ENCODE measurements at places on chromosomes 2 and 18.
A peak's percentile ranks its signal among the peaks of the same experiment; 100 is the strongest.

DNA sequence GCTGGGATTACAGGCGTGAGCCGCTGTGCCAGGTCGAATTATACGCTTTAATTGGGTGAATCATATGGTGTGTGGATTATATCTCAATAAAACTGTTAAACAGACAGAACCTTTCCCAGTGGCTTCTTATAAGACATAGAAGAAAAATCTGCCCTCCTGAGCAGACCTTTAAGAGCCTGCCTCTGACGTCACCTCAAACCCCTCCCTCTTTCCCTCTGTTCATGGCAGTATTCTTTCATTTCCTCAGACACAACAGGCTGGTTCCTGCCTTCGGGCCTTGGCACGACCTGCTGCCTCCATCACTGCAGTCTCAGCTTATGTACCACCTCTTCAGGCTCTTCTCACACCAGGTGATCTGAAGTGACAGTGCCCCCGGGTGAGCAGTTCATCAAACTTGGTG, 14.0 kb upstream of the PDIA6 start:
- DNase-seq: no peak

DNA sequence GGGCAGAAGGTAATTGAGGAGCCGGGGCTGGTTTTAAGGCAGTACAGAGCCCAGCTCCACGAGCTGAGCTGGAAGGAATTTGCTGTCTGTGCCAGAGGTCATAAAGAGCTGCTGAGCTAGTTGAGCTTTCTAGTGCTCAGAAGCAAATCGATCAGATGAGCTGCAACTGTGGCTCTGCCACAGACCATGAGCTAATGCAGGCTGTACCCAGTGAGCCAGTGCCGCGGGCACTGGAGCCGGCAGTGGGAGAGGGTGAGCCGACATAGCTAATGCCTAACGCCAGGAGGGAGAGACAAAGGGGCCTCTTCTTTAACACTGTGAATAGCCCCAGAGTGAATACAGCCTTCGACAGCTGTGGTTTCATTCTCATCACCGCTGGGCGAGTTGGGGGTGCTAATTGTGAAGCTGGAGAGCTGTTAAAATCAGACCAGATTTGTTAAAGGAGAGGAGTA, 410.1 kb upstream of the TCF4 start:
- peak; percentile 34 for DNase-seq

DNA sequence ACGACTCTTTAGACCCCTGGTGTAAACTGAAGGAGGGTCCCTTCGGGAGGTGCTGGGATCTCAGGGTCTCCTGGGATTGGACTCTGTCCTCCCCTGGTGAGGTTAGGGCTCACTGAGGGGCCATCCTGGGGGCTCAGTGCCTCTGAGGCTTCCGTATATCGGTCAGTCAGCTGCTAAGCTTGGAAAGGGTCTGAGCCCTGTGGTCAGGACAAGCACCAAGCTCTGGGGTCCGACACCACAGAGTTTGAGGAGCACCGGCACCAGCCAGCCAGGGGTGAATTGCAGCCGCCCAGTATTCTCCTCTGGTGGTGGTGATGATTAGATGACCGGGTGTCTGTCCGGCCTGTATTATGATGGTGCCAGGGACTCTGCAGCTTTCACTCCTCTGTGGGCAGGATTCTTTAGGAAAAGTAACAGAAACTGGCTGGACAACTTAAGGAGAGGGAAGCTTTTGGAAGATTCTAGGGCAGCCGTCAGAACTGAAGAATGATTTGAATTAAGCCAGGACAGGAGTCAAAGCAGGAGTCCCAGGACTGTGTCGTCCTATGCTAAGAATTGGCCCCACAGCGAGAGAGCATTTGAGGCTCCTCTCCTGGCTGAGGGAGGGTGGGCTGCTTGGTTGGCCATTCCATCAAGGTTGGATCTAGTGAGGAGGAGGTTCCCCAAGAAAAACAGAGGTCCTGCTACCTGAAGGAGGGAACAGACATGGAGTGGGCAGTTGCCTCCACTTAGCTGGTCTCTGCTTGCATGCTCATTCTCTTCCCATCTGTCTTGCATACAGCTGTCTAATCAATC, 158.6 kb upstream of the HS6ST1 start:
- no peak for DNase-seq

GRCh38 chr2:204505946-204506345, 39.3 kb upstream of the PARD3B start:
- peak; percentile 63 for DNase-seq

- DNase-seq: no peak
Observed at GRCh38 chr2:129482626-129483025, 496.8 kb upstream of the RAB6C start.

DNA sequence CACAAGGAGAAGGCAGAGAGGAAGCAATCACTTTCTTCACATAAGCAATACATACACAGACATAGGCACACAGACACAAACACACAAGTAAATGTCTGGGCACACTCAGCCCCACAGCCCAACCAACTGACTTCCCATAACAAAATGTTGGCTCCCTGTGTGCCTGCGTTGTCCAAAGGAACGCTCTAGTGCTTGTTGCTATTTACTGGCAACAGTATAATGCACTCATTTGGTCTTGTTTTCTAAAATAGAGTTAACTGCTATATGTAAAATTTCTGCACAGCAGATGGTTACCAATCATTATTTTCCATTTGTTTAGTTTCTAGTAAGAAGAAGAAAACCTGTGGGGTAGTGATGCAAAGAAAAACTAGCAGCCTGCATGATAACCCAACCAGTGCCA, 16.5 kb downstream of the FIGN start:
- DNase-seq: no peak

- DNase-seq: no peak
Observed at GRCh38 chr18:31056296-31056695, 13.8 kb upstream of the DSC3 start.

GRCh38 chr2:121254748-121255147, 30.3 kb downstream of the TFCP2L1 start:
- DNase-seq: no peak

- peak; percentile 8 for DNase-seq
Observed at GRCh38 chr18:42296723-42297122, 341.7 kb downstream of the PIK3C3 start.

GRCh38 chr2:176746411-176746810, 466.2 kb upstream of the HNRNPA3 start:
- DNase-seq: no peak

- no peak for DNase-seq
Observed at GRCh38 chr2:28833740-28834470, 23.3 kb downstream of the SPDYA start.

GRCh38 chr2:174729797-174730697, 34.2 kb downstream of the CHRNA1 start:
- peak; percentile 37 for DNase-seq

DNA sequence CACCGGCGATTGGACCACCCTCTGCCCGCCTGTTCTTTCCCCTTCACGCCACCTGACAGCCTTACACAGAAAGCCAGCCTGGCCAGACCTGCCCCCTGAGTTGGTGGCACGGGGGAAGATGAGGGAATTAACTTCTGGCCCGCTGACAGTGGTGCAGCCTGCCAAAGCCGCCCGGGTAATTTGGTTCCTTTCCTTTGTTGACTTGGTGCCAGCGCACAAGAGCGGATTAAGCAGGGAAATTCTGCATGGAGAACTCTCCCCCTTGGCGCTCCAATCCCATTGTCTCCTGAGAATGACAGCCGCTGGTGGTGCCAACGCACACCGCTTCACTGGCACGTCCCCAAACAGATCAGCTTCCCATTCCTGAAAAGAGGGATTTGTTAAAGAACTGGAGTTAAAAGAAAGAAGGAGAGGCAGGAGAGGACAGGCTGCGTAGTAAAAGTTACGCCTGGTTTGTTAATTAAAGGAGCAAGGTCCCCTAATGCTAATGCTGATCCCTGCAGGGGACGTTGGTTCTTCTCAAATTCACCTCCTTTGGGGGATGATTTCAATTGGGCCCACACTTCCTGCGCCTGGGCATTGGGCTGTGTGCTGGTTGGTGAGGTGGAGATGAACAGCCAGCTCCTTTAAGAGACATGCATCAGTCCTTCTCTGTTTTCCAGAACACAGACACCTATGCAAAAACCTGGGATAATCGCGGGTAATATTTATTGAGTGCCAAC, 286.8 kb downstream of the MYCN start:
- DNase-seq: no peak

GRCh38 chr2:188280811-188281222, 10.9 kb upstream of the GULP1 start:
- DNase-seq: no peak

DNA sequence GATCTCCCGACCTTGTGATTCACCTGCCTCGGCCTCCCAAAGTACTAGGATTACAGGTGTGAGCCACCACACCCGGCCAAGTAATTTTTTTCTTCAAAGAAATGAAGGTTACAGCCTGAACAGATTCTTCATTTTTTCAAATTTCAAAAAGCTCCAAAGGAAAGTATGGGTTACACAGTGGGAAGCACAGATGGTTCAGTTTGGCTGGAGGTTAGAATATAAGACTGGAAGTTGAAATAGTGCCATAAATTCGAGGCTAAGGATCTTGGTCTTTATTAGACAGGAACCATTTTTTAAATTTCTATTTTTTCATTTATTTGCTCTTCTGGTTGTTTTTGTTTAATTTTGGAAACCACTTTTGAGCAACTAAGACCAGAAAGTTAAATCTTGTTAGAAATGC, 120.0 kb downstream of the STK39 start:
- no peak for DNase-seq

- no peak for DNase-seq
Observed at GRCh38 chr2:102190430-102191107, 3.7 kb downstream of the IL1RL2 start.

DNA sequence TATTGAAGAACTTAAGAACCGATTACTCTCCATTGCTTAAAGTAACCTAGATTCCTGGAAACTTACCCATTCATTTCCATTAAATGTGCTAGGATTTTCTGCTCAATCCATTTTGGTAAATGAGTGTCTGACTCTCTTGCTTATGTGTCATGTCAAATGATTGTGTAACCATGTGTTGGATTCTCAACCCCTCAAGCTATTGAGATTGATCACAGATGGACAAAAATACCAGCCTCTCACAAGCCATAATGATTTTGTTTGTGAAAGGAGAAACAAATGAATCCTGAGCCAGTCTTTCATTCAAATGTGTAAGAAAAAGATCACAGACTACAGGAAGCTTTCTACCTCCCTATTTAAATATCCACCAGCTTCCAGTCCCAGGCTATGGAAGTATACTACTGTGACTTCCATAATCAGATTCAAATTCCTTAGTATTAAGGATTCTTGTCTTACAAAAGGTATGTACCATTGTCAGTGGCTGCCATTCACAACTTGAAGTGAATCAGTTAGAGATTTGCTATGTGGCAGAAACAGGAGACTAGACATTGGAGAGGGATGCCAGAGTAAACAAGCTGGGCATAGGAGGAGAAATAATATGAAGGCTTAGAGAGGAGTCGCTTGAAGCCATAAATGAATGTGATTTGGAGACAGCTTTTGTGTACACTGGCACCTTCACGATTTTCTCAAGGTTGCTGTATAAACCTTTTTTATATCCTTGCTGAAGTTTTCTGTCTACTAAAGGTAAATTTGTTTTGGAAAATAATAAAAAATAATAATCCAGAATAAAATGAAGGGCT, 498.5 kb upstream of the SETBP1 start:
- peak; percentile 48 for DNase-seq

DNA sequence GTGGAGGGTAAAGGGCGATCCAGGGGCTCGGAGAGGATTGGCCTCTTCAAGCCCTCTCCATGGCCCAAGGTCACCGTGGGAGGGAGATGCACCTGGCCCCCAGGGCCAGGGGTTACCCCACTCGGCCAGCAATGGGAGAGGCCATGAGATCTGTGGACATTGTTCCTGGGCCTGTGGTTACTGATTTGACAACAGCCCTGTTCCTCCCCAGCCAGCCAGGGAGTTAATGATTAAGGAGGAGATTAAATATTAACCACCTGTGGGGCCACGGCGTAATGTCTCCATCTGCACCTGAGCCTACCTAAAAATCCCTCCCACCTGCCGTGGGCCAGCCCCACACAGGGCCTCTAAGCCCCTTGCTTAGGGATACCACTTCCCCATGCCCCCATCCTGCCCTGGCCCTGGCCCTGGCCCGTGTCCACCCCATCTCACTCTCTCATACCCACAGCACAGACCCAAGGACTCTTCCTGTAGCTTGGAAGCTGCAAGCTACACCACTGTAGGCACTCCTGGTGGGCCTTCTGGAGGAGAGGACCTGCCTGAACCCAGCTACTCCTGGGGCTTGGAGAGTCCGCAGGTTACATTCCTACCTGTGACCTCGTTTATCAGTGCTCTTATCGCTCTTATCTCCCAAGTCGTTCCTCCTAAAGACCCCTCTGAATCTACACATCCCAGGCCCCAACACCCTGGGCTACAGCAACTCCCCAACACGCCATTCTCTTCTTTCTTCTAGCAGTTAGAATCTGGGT, 32.1 kb downstream of the ZFP36L2 start:
- DNase-seq: no peak

DNA sequence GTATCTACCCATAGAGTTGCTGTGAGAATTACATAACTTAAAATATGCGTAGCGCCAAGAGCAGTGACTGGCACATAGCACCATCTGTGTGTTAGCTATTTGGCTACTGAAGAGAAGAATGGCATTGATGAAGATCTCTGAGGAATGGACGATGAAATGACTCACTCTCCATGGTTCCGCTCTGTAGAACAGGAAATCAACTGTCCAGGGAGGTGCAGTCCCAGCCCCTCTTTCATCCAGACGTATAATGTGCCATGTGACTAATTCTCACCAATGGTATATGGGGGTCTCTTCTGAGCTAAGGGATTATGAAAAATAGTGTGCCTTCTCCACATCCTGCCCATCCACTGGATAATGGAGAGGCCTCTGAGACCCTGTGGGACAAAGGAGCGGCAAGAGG, 254.8 kb downstream of the CYP26B1 start:
- no peak for DNase-seq

DNA sequence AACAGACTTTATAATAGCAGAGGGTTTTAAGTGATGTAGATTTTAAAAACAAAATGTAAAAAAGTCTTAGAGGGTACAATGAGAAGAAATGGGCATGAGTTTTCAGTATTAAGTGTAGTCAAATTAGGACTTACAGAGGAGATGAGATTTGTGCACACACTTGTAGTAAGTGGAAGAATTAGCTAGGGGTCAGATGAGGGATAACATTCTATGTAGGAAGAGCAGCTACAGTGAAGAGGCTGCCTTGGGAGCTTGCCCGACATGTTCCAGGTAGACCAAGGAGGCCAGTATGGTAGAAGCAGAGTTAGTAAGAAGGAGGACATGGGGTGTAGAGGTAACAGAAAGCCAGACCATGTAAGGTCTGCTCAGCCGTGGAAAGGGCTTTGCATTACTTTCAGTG, 189.2 kb upstream of the DSEL start:
- peak; percentile 13 for DNase-seq

All from fibroblast of mammary gland (primary cell).